ENCODE measurements at places on chromosomes 2 and 18.

DNA sequence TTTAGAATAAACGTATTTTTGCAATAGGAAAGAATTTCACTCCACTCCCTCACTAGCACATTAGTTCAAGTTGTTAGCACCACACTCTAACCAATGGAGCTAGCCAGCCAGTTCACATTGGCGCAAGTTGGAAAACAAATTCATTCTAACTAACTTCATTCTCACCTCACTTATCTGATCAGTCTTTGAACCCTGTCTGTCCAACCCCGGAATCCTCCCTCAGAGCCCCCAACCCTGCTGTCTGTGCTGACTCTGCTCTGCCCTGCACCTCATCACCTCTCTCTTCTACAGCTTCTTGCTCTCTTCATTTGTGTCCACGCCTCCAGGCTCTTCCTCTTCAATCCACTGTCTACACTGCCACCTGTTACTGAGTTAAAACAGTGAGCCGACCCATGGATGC is 356.5 kb downstream of the IRS1 start:
- no peak for DNase-seq

- no peak for DNase-seq
Observed at GRCh38 chr2:239156516-239157265, 244.1 kb downstream of the HDAC4 start.

GRCh38 chr2:89837962-89838625 is 1146.6 kb downstream of the RPIA start:
- DNase-seq: no peak

- DNase-seq: no peak
Observed at GRCh38 chr2:69789772-69790600, 39.5 kb upstream of the GMCL1 start.

DNA sequence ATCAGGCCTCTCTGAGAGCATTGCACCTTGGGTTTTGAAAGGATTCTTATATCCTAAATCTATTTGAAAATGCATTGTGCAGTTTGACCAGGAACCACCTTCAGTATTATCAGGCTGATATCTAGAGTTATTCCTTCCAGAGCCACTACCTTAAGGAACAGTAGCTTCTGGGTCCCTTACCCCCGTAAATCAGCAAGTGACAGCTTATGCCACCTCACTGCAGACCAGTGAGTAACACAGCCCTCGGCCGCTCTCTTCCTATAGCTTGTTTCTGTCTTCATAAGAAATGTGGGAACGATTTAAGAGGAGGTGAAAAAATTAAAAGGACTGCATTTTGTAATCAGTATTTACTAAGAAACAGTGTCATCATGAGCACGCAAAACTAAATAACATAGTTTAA is 584.2 kb downstream of the GALR1 start:
- no peak for DNase-seq

GRCh38 chr2:159608723-159609308 is 7.5 kb downstream of the BAZ2B start:
- no peak for DNase-seq

DNA sequence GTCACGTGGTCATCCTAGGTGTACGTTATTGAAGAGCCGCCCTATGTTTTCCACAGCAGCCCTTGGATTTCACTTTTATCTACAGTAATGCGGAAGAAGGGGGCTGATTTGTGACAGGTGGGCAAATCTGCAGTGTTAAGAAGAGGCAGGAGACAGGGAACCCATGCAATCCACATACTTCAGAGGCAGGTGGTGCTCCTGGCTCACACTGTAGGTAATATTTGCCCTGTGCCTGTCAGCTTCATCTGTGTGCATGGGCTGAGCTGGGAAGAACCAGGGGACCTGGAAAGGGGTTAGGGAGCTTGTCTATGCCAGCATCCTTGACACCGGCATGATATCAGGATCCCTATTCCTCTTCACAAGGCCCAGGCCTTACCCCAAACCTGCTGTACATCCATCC is 183.9 kb downstream of the SH3RF3 start:
- DNase-seq: no peak

GRCh38 chr2:156436497-156437085 is 412 bp downstream of the GPD2 start:
- DNase-seq: no peak

- DNase-seq: no peak
Observed at GRCh38 chr2:201996006-201996405, 37.6 kb upstream of the FZD7 start.

GRCh38 chr2:26579723-26580040 is 61.5 kb downstream of the CIB4 start:
- no peak for DNase-seq

DNA sequence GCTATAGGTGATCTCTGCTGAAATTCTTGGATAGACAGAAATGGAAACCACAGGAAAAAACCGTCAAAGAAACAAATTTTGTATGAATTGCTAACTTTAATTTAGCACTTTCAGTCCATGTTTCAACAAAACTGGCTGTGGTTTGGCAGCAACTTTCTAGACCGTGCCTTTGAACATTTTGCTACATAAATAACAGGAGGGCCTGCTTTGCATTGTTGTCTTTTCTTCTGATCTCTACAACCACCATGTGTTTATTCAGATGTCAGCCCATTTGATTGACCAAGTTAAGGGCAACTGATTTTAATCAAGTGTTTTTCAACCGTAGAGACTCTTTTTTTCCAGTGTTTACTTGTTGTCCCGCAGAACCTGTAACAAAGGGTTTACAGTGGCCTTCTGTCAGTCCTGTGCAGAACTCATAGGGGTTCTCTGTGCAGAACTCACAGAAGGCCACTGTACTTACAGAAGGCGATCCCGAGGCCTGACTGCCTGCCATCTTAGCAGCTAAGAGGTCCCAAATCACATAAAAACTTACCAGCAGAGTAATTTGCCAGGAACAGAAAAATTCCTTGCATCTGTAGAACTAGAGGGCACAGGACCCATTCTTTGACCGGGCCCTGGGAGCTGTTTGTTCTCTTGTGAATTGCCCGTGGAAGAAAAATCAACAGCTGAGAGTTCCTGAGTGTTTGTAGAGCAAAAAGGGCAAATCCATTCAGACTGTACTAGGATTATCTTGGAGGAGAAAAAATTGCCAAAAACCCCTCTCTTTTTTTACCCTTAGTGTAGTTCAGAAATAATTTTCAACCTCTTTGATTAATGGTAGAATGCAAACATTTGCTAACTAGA is 120.6 kb downstream of the PRKRA start:
- DNase-seq: no peak

- DNase-seq: no peak
Observed at GRCh38 chr2:162317861-162318327, 590 bp downstream of the IFIH1 start.

DNA sequence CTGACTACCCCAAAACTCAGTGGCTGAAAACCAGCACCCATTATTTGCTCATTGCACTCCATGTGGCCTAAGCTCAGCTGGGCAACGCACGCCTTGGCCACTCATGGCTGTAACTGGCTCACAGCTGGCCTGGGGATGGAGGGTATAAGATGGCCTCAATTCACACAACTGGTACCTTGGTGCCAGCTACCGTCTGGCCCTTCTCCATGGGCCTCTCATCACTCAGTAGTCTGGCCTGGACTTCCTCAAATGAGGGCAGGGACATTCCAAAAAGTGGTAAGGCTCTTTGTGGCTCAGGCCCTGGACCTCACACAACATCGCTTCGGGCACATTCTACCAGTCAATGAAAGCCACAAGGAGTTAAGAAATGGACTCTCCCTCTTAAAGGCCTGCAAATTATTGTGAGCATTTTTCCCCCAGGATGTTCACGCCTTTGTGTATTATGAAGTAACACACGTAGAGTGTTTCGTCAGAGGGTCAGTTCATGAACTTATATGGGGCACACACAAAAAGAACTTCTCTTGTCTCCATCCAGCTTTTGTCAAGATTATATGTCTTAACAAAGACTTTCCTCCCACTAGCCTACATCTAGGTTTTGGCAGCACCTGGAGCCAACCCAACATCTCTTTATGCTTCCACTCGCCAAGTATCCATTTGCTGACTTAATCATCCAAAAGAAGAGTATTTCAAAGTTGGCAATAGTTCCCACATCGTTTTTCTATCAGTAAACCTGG is 145.2 kb downstream of the CCBE1 start:
- DNase-seq: no peak

DNA sequence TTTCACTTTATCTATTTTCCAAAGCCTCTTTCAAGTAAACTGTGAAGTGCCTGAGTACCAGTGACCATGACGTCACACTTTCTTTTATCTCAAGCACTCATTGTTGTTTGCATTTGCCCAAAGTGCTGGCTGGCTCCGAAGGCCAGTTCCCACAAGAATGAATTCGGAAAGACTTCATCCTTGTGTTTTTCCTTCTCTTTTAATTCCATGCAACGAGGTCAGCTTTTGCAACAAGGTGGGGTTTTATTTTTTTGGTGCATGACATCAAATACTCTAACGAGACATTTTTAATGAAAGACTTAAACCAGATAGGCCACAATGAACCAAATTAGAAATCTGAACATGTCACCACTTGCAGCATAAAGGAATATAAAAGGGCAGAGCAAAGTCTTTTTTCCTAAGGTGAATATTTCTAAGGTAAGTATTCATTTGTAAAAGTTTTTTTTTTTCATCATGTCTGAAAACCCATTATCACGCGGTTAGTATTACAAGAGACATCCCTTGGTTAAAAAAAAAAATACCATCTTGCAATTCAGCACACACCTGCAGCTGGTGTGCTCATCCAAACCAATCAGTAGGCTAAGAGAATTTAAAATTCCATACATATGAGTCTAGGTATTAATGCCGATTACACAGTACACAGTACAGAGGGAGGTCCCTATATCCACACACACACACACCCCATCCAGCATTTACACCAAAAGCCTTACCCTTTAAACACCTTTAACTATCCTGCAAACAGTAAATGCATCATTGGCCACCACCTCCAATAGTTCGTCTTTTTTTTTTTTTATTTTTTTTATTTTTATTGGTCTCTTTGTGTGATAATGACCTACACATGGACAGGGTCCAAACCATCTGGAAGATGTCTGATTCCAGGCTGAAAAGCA is 2.3 kb downstream of the ARL4C start:
- no peak for DNase-seq

DNA sequence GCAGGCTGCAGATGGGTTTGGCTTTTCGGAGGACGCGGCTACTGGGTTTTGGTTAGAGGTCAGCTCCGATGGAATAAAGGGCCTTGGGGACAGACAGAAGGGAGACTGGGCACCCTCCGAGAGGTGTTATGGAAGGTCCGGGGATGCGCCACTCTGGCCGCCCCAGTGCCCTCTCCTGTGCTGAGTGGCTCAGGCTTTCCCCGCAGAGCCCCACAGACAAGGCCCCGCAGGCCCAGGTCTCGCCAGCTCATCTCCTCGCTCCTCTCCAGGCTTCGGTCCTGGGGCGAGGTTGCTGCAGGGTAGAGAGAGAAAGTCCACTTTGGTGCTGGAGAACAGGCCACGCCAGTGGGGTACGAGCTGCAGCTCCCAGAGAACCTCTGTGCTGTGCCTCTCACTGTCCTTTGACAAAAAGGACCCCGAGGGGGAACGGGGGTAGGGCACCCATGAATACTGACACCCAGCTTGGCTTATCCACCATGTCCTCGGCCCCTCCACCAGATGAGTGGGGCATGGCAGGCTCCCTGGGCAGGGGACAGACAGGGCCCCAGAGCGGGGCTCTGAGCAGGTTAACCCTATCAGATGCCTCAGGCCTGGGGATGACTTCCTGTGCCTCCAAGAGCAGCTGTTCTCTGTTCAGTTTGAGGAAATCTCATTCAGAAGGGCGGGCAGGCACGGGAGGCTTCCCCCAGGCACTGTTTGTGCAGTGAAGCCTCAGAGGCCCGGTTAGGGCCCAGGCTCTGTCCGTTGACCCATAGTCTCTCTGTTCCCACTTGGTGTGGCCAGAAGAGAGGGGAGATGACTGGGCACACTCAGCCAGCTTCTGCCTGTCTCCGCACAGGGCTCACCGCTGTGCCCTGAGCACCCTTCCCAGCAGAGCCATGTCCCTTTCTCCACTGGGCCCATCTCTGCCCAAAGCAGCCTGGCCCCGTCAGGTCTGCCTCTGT is 15.7 kb upstream of the CNNM3 start:
- DNase-seq: no peak

DNA sequence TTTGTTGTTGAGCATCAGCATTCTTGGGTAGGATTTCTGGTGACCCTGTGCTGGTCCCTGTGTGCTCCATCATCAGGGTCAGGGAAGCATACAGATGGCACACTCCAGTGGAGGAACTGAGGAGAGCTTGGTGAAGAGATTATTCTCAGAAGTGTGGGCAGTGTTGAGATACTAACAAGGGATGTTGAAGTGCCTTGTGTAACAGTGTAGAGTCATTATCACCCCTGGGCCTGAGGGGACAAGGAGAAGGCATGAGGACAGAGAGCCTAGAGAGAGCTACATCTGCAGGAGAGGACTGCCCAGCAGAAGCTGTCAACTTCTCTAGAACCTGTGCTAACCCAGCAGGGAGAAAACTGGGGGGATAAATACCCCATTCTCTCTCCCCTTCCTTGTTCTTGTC is 189.0 kb downstream of the PLCL1 start:
- no peak for DNase-seq

DNA sequence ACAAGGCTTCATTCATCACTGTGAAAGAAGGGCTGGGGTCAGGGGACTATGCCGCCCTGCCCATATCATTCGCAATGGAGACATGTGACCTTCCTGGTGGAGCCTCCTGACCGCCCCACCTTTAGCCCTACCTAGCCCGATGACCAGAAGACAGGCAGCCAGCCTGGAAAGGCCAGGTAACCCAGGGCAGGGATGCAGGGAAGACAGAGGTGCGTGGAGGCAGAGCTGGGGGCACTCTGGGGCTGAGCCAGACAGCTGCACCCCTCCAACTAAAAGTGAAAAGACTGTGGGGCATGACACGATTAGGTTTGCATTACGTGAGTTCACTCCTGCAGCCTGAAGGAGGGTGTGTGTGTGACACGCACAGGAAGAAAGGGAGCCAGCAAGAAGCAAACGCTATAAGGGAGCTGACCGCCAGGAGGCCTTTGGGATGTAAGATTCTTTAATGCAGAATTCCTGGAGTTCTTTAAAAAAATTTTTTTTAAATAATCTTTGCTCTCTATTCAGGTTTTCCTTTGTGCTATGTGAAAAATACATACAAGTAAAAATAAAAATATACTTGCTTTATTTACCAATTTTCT is 3.7 kb upstream of the HES6 start:
- no peak for DNase-seq

- no peak for DNase-seq
Observed at GRCh38 chr2:16622399-16622968, 43.1 kb downstream of the CYRIA start.

DNA sequence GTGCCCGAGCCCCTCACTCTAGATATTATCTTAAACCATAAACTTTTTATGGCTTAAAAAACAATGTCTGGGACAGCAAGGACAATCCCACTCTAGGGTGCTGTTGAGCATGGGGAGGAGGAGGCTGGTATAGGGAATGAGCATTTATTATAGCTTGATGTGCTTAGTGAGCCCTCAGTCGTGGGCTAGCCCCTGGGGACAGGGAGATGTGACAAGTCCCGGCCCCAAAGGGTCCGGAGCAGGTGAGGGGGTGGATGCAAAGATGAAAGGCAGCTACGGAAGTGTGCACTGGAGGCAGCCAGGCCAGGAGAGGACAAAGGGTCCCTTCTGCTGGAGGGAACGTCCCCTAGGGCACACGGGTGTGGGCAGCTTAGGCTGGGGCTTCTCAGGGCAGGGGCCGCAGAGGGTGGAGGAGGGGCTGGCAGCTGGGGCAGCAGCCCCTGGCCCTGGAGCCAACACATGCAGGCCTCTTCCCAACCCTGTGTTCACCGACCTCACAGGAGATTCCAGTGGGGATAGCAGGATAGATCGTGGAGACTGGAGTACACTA is 106.3 kb upstream of the GPC1 start:
- DNase-seq: no peak

GRCh38 chr2:43421194-43421593 is 174.6 kb downstream of the THADA start:
- DNase-seq: no peak

Measured in stimulated activated CD4-positive, alpha-beta T cell treated with anti-CD3 and anti-CD28 coated beads, Interleukin-15, amount 100 ng/mL, for 1 hour (primary cell).